Naive thymus-derived CD4-positive, alpha-beta T cell (primary cell): ENCODE measurements at places on chromosomes 16 and 17. TPM values are rescaled to one million over a fixed set of nuclear protein-coding genes. Genes with fewer than 3 reads are reported as not detected.
A peak's percentile ranks its signal among the peaks of the same experiment; 100 is the strongest.

DNA sequence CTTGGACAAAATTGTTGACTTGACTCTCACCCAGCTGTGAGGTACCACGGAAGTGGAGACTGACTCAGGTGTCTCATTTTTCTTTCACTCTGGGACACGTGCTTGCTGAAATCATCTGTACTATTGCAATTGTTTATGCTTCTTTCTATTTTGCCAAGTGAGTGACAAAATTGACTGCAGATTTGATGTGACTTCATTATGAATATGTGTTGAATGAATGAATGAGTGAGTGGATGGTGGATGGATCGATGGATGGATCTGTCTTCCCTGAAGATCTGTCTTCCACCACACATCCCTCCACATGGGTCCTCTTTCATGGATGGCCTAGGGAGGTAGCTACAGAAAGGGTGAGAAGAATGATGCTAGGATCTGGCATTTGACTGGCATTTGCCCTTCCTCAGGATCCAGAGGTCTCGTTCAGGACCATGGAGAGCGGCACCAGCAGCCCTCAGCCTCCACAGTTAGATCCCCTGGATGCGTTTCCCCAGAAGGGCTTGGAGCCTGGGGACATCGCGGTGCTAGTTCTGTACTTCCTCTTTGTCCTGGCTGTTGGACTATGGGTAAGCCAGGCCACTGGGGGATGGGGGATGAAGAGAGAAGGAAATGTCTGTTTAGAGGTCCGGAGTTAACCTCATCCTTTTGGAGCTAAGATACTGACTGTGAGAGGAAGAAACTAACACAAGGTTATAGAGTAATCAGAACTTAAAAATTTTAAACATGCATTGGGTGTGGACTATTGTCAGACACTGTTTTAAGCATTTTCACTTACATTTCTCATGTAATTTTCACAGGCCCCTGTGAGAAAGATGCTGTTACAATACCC lies 12.7 kb downstream of the SLC5A11 start:
- no peaks in the 10 kb centered on the region for H3K27me3 ChIP-seq
- no peaks in the 10 kb centered on the region for H3K36me3 ChIP-seq
- no peak overlapping the region for H3K4me3 ChIP-seq
- no peak overlapping the region for H3K27ac ChIP-seq

DNA sequence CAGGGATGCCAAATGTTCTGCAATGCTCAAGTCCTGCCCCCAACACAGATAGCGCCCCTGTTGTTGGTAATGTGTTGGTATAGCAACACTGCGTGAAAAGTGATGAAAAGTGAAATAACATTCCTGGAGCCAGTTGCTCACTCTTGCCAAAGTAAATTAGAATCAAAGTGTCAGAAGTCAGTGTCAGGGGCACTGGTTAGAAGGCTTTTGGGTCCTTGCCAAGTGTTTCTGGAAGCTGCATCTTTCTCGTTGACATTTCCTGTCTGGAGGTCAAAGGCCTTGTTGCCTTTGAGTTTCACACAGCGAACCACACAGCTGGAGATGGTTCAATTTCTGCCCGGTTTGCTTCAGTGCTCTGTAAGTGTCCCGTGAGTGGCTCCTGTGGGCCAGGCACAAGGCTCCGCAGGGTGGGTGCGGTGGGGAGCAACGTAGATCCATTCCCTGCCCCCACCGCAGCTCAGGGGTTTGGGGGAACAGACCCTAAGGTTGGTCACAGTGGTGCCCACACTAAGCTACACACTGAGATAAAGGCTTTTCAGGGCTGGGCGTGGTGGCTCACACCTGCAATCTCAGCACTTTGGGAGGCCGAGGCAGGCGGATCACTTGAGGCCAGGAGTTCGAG lies 3.6 kb upstream of the SLC16A5 start:
- no peaks in the 10 kb centered on the region for H3K36me3 ChIP-seq
- H3K27ac ChIP-seq = peak overlapping the region; percentile 45
- H3K4me3 ChIP-seq = no peak overlapping the region
- no peak for DNase-seq
- H3K27me3 ChIP-seq = no peaks in the 10 kb centered on the region

Gene SLC13A5
- not detected for total RNA-seq

DNA sequence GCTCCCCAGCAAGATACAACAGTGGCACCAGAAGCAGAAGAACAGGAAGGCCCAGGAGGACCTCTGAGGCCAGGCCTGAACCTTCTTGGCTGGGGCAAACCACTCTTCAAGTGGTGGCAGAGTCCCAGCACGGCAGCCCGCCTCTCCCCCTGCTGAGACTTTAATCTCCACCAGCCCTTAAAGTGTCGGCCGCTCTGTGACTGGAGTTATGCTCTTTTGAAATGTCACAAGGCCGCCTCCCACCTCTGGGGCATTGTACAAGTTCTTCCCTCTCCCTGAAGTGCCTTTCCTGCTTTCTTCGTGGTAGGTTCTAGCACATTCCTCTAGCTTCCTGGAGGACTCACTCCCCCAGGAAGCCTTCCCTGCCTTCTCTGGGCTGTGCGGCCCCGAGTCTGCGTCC lies 11.9 kb downstream of the CES3 start:
- no peak overlapping the region for H3K4me3 ChIP-seq
- H3K36me3 ChIP-seq = no peaks in the 10 kb centered on the region
- no peak for DNase-seq
- H3K27me3 ChIP-seq = no peaks in the 10 kb centered on the region
